Gastroesophageal sphincter (tissue), 4 donors: ENCODE measurements at places on chromosomes 13 and 19. TPM values are rescaled to one million over a fixed set of nuclear protein-coding genes. Genes with fewer than 3 reads are reported as not detected.

F2RL3 gene
- total RNA-seq = 2.6 TPM

DNA sequence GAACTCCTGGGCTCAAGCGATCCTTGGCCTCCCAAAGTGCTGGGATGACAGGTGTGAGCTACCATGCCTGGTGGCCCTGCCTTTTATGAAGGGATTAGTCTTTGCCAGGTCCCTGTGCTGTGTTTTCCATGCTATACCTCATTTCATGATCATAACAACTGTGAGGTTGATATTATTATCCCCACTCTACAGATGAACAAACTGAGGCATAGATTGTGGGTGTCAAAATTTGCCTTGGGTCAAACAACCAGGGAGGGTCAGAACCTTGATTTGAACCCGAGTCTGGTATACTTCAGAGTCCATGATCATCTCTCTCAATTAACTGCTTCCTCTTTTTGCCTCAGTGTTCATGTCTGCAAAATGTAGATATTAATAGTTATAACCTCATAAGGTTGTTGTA, 6.9 kb downstream of the PINLYP start:
- ATAC-seq = no peak
- H3K36me3 ChIP-seq = no peaks in the 10 kb centered on the region
- H3K4me1 ChIP-seq = peaks cover 6% of the 10 kb centered on the region
- H3K27ac ChIP-seq = no peak overlapping the region

DNA sequence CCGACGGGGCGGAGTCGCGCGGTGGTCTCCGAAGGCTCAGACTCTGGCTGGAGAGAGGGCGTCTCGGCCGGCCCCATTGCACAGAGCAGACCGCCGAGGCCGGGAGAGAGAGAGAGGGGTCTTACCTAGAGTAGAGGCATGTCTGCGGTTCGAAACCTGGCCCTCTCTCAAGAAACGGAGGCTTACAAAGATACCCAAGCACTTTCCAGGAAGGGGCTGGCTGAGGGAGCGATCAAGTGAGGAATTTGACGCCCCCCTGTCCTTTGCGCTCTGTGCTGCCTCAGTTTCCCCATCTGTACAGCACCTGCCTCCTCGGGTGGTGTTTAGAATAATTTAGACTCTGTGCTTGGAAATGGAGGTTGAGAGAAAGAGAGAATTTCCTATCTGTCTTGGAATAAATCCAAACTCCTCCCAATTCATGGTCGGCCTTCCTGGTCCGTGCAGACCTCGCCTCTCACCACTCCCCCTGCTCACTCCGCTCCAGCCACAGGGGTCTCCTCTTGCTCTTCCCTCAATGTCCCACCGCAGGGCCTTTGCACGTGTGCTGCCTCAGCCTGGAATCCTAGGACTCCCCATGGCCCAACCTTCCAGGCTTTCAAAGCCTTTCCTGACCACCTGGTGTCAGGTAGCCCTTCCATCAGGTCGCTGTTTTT, 658 bp upstream of the ISOC2 start:
- peaks cover 5% of the 10 kb centered on the region for H3K4me1 ChIP-seq
- peak overlapping the region; percentile 73 for H3K4me3 ChIP-seq
- no peaks in the 10 kb centered on the region for H3K27me3 ChIP-seq
- peak overlapping the region; percentile 93 for H3K27ac ChIP-seq
- ATAC-seq = no peak
- H3K36me3 ChIP-seq = peaks cover 1% of the 10 kb centered on the region

DNA sequence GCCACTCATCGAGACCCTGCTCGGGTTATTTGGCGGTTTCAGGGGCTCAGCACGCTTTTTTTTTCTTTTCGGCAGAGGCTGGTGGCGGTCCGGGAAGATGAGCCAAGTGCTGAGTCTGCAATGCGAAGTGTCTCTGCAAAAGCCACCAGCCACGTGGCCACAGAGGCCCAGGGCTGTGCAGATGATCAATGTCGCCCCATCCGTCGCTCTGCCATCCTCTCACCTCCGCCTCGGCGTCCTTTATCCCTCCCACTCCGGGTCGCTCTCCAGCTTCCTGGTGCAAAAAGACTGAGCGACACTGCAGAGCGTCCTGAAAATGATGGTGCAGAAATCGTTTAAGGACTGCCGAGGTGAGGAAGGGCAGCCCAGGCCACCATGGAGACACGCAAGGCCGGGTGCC, 55.0 kb downstream of the TINCR start:
- H3K4me3 ChIP-seq = no peak overlapping the region
- H3K27me3 ChIP-seq = peaks cover 5% of the 10 kb centered on the region
- no peaks in the 10 kb centered on the region for H3K36me3 ChIP-seq
- no peak overlapping the region for H3K27ac ChIP-seq
- no peaks in the 10 kb centered on the region for H3K4me1 ChIP-seq
- no peak for ATAC-seq

DNA sequence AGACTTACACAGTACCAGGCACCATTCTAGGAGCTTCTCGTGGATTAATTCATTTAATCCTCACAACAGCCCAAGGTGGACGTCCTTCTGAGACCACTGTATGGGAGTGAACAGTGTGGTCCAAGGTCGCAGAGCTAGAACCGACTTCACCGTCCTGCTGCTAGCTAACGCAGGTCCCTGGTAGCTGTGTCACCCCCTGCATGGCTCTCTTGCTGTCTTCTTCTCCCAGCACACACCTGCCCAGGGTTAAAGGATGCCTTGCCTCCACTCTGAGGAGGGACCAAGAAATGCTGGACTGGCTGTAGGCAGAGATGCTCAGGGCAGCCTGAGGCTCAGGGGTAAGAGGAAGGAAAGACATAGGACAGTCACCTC, 3.0 kb downstream of the AKT2 start:
- no peak overlapping the region for H3K4me3 ChIP-seq
- peaks cover 85% of the 10 kb centered on the region for H3K4me1 ChIP-seq
- no peaks in the 10 kb centered on the region for H3K36me3 ChIP-seq

MAP4K1 gene
- 0.62 TPM for total RNA-seq

GNA15 gene
- total RNA-seq = 8.3 TPM

FOXA3 gene
- total RNA-seq = 0.42 TPM
